ENCODE measurements at places on chromosomes 6 and 20.

DNA sequence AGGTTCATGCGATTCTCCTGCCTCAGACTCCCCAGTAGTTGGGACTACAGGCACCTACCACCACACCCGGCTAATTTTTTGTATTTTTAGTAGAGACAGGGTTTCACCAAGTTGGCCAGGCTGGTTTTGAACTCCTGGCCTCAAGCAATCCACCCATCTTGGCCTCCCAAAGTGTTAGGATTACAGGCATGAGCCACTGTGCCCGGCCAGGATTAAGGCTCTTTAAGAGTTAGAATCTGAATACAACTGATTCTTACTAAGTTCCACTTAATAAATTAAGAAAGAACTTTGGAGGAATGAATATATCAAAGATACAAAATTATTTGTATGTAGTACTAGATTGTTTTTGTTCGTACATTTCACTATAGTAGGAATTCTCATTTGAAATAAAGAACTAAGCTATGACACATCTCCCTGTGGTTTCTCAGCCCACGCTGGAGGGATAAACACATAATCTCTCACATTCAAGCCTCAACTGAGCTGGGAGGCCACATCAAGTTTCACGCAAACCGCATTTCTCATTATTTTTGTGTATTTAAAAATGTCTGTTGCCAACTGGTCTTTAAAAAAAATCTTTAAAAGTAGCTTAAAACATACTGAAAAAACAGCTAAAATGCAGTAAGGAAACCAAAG, 34.2 kb downstream of the DTNBP1 start:
- DNase-seq: peak; percentile 69

DNA sequence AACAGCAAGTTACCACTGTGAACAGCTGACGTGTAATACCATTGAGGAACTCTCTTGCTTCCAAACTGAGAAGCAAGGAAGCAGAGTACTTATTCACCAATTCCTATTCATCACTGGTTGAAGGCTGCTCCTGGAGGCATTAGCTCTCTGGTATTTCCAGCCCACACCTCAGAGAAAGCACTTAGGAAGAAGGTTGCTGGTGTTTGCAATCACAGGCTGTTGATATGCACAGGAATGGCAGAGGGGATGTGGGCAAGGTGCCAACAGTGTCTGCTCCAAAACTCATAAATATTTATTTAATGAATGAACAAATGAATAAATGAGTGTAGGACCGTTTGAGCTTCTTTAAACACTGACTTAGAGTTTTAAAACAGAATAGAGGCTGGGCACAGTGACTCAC, 6.9 kb upstream of the RRBP1 start:
- DNase-seq: peak; percentile 88

GRCh38 chr6:32967151-32968091, 973 bp upstream of the BRD2 start:
- peak; percentile 74 for DNase-seq

DNA sequence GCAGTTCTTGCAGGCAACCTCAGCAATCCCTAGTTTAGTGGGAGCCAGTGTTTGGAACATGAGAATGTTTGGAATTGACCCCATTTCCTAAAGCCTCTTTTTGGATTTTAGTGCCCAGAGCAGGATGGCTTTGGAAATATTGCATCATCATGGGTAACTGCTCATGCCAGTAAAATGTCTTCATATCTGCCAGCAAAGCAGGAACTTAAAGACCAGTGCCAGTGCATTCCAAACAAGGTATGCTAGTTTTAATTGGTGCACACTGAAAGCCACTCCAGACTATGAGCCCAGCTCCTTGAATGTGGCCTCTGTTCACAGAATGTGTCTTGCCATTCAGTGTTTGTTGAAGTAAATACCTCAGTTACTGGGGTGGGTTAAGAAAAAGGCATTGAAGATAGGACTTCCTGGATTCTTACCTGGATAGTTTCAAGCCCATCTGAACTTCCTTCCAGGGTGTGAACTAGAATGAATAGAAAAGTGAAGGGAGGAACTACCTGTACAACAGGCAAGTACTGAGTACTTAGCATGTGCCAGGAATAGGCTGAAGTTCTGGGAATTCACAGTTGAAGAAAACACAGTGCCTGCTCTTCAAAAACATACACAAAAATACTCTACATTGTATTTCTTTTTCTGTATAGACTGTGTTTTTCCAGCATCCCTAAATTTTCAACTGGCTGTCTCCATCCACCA, 70.5 kb downstream of the COL19A1 start:
- peak; percentile 80 for DNase-seq

DNA sequence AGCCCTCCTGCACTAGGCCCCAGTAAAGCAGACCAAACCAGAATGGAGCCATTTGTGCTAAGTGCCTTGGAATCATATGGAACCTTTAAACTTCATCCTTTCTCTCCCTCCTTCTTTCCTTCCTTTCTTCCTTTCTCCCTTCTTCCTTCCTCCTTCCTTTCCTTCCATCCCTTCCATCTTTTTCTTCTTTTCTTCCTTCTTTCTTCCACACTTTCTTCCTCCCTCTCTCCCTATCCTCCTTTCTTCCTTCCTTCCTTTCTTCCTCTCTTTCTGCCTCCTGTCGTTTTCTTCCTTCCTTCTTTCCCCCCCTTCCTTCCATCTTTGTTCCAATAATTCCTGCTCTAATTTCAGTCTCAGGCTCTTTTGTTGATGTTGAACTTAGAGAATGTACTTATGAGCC, 11.2 kb upstream of the SFT2D1 start:
- DNase-seq: no peak

DNA sequence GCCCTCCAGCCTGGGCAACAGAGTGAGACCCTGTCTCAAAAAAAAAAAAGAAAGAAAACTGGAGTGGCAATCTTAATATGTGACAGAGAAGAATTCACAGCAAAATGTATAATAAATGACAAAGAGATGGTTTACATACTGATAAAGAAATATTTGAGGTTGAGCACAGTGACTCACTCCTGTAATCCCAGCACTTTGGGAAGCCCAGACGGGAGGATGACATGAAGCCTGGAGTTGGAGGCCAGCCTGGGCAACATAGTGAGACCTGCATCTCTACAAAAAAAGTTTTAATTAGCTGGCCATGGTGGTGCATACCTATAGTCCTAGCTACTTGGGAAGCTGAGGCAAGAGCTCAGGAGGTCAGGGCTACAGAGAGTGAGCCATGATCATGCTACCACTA, 12.4 kb upstream of the DEFB118 start:
- DNase-seq: no peak

- no peak for DNase-seq
These were observed 686.9 kb downstream of the BCKDHB start for GRCh38 chr6:80793411-80793810.

- no peak for DNase-seq
These were observed 34.3 kb downstream of the KCNB1 start for GRCh38 chr20:49447946-49448809.

- peak; percentile 99 for DNase-seq
These were observed 146.2 kb downstream of the COL21A1 start for GRCh38 chr6:56101141-56101553.

All from renal cortical epithelial cell (primary cell).